AG20443 (cell line): ENCODE measurements at places on chromosomes 5 and 9.

GRCh38 chr5:52620315-52620714 lies 167.4 kb upstream of the ITGA1 start:
- no peak for DNase-seq

- DNase-seq, result no peak
These were observed 20.8 kb upstream of the KIF2A start for GRCh38 chr5:62284946-62285891.

- DNase-seq, result no peak
These were observed 146.1 kb downstream of the GAS1 start for GRCh38 chr9:86801246-86801645.

DNA sequence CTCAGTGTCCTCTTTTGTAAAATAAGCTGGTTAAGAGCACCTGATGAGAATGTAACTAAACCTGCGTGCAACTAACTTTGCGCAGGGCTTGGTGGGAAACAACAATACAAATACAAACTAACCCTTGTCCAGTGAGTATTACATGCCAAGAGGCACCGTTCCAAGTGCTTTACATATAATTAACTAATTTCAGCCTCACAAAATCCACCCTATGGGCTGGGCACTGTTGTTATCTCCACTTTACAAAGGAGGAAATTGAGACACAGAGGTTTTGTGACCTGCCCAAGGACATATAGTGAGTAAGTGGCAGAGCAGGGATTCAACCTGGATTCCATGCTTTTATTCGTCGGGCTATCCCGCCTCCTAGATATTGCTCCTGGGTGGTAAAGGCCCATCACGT lies 26.2 kb upstream of the TNIP1 start:
- no peak for DNase-seq

GRCh38 chr5:124021776-124022175 lies 509.8 kb downstream of the CSNK1G3 start:
- no peak for DNase-seq

- DNase-seq, result no peak
These were observed 13.0 kb upstream of the TMEFF1 start for GRCh38 chr9:100459963-100460362.

DNA sequence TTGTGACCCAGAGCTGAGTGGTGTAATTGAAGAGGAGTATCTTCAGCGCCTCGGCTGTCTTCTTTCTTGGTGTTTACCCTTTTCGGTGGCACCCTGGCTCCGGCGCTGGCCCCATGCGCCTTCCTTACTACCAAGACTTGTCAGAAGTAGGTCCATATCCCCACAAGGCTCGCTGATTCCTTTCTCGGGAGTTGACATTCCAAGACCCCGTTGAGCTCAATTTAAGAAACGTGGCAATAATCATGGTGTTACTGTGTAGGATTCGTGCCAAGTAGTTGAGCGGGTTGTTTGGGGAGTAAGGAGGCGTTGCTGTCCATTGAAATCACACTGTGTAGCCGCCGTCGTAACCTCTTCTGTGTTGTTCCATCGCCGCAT lies 795 bp downstream of the NDUFAF2 start:
- peak; percentile 61 for DNase-seq

DNA sequence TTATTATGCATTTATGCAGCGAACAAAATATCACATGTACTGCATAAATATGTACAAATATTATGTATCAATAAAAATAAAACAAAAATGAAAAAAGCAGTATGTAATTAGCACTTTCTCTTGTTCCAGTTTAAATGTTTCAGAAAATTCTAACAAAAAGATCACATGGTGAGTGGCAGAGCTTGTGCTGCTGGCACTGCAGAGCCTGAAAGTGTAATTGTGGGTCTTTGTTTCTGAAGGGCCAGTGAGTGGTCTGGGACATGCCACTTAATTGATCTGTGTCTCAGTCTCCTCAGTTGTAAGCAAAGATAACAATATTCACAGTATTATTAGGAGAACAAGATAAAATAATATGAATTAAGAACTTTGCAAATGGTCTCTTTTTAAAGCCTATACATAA lies 39.5 kb upstream of the RAI14 start:
- no peak for DNase-seq

GRCh38 chr5:89236900-89237299 lies 353.9 kb upstream of the MEF2C start:
- no peak for DNase-seq

DNA sequence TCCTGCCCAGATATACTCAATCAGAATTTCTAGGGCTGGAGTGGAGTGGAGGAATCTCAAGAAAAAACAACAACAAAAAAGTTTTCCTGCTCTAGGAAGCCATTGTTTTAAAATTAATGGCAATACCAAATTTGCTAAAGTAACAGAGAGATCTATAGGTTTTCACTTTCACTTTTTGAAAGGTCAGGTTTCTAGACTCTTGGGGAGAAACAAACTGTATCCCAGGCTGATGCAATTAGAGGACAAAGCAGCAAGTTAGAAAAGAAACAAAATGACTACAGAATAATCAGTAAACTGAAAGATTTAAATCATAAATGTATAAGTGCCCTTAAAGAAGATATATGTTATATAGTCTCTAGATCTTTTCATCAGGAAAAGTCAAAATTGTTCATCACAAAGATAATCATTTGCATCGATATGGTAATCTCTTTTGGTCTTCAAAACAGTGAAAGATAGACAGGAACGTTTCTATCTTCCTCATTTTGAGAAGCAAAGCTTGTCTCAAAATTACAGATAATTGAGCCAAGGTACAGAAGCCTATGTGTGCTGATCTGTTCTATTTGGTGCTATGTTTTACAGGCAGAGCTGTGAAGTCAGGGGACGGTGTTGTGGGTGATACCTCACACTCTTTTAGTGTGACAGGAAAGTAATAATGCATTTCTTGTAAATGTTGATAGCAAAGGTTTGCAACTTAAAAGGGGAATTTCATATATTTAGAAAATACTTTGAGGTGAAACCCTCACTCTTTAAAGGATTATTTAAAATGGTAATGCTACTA lies 1746.6 kb upstream of the C9orf72 start:
- no peak for DNase-seq

- DNase-seq, result peak; percentile 98
These were observed at the start of gene ZNF354C for GRCh38 chr5:179060116-179061008. ZNF354C (plus strand) TSS chr5:179060373; CDS start chr5:179062069, 1,696 bp downstream.

- DNase-seq, result peak; percentile 58
These were observed at the start of gene ADAMTSL1 for GRCh38 chr9:18473652-18474279. ADAMTSL1 (plus strand) TSS chr9:18474153; CDS start chr9:18474233, 80 bp downstream.

GRCh38 chr5:5613261-5613990 lies 190.9 kb downstream of the ICE1 start:
- no peak for DNase-seq

DNA sequence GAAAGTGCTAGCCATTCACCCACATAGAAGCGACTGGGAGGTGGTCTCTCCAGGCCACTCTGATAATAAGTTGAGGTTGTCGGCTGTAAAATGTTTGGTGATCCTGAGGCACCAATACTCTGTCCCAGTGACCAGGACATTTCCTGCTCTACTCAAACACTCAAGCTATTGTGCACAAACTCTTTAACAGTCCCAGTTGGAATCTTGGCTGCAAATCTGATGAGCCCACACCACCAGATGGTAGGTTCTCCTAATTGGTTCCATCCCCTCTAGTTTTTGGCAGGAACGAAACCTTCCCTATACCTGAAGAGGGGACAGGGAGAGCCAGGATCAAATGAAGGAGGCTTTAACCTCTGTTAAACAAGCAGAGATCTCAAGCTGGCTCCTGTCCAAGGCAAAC lies 14.3 kb downstream of the GRIA1 start:
- no peak for DNase-seq

- no peak for DNase-seq
These were observed 936.6 kb downstream of the NR2F1-AS1 start for GRCh38 chr5:92644266-92644886.

- no peak for DNase-seq
These were observed 352.7 kb upstream of the GRAMD2B start for GRCh38 chr5:126070481-126070880.

- no peak for DNase-seq
These were observed 174.8 kb downstream of the ENC1 start for GRCh38 chr5:74465724-74466123.

DNA sequence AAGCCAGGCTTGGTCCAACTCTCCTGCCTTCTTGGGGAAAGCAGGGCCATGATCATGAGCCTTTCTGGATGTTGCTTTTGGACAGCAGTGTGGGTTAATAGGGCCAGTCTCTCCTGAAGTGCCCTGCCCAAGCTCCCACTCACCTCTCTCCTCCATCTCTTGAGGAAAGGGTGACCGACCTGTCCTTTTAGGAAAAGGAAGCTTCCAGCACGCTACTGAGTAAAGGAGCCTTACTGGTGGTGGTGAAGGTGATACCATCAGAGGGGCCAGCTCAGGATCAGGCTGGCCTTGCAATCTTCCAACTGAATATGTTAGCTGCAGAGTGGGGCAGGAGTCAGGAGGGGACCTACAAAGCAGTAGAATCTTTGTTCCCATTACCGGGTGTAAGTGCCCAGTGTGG lies 2.2 kb upstream of the RGS3 start:
- DNase-seq, result no peak

DNA sequence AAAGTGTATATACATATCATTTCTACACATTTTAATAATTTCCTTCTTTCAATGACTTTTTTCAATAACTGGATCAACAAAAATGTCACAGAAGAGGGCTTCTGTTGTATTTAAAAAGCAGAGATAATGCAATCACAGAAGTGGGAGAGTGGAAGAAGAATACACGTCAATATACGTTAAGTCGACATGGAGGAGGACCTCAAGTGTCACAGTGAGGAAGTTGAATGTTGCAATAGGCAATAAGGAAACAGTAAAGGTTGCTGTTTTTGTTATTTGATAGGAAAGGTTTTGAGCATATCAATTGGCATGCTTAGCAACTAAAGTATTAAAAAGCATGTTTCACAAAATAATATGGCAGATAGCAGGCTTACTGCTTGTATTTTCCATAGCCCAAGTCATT lies 184.0 kb upstream of the NR4A3 start:
- DNase-seq, result no peak

- no peak for DNase-seq
These were observed 1.6 kb upstream of the ARRDC1 start for GRCh38 chr9:137603879-137604278.

- no peak for DNase-seq
These were observed 692.3 kb downstream of the PTPRD start for GRCh38 chr9:9920425-9921060.

GRCh38 chr5:142671266-142671665 lies 14.6 kb downstream of the FGF1 start:
- no peak for DNase-seq

DNA sequence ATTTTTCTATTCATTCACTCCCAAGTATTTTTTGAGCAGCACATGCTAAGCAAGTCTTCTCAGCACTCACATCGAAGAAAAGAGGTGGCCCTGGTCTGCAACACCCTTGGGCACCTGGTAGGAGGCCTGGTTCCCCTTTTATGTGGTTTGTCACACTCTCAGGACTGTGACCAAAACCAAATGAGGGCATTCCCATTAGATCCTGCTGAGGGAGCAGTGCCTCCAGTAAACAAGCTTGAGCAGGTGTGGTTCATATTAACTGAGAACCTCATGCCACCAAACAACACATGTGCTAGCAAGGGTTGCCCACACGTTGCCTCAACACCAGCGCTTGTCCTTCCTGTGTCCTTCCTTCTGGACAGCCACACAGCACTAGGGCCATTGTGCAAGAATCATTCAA lies 26.9 kb upstream of the SYK start:
- no peak for DNase-seq

- DNase-seq, result no peak
These were observed 300.0 kb downstream of the PDE4D start for GRCh38 chr5:59593439-59594007.
